H54 (cell line): ENCODE measurements at places on chromosomes 1 and 21.

- DNase-seq = no peak
These were observed 348.3 kb downstream of the AJAP1 start for GRCh38 chr1:5002676-5003075.

- DNase-seq = no peak
These were observed 14.0 kb upstream of the NCF2 start for GRCh38 chr1:183604038-183604808.

GRCh38 chr1:118266436-118266835 lies 81.4 kb upstream of the SPAG17 start:
- no peak for DNase-seq

DNA sequence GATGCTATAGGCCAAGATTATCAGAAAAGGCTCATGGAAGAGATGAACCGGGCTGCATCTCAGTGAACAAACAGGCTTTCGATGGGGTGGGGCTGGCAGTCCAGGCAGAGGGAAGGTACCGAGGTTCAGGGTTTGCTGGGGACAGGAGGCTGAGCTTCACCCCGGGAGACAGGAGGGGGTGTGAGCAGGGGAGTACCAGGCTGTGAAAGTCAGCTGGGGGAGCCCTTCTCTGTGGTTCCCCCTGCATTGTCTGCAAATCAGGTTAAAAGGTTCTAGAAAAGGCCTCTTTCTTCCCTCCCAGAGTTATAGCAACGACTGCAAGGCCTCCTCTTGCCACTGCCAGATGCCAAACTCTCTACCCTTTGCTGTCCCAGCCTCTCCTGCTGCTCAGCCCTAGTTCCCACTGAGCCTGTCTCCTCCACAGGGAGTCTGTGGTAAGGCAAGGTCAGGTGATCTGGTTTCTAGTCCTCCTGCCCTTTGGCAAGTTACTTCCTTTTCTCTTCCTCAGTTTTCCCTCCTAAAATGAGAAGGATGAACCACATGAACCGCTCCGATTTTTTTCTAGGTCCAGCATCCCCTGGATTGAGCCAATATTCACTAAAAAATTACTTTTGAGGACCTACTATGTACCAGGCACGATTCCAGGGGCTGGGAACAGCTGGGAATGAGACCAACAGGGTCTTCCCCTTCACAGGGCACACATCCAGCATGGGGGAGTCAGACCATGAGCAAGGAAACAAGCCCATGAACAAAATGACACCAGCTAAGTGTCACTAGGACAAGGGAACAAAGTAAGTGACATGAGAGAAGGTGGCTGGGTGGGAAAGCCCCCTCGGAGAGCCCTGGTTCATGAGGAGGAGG lies 7.2 kb downstream of the LAD1 start:
- no peak for DNase-seq

GRCh38 chr1:23867542-23867894 lies 572 bp downstream of the FUCA1 start:
- no peak for DNase-seq

DNA sequence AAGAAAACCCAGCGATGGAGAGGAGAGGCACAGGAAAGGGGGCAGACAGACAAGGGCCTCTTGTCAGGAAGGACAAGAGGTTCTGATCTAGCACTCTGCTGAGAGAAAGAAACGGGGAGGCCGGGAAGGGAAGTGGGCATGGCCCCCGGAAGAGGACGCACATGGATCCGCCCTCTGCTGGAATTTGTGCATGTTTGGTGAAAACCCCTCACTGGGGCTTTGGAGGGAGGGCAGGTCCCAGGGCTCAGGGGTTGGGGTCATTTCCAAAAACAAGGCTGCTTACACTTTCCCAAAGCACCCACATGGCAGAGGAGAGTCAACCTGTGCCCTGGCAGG lies 32.4 kb upstream of the ECE1 start:
- no peak for DNase-seq

DNA sequence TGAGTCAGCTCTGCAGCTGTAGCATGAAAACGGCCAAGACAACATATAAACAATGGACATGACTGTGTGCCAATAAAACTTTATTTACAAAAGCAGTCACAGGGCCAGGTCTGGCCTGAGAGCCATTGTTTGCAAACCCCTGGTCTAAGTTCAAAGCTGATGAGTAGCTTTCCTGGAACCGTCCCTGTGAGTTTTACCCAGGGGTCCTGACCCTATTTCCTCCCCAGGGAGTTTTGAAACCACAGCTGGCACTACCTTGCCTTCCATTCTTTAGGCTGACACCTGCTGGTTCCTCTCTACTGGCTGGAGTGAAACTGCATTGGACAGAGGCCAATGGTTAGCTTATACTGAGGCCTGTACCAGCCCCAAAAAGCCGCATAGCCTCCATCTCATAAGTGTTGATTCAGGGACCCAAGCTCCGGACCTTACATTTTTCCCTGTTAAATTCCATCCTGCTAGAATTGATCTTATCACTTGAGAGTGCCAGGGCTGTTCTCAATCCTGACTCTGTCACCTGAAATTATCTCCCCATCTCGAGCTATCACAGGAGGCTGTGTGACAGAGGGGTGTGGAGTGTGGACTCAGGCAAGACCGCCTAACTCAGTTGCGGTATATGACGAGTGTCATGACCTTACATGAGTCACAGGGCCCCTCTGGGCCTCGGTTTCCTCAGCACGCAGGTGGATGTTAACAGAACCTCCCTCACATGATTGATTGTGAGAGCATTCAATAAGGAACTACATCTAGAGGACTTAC lies 343.6 kb downstream of the NPHP4 start:
- DNase-seq = no peak

DNA sequence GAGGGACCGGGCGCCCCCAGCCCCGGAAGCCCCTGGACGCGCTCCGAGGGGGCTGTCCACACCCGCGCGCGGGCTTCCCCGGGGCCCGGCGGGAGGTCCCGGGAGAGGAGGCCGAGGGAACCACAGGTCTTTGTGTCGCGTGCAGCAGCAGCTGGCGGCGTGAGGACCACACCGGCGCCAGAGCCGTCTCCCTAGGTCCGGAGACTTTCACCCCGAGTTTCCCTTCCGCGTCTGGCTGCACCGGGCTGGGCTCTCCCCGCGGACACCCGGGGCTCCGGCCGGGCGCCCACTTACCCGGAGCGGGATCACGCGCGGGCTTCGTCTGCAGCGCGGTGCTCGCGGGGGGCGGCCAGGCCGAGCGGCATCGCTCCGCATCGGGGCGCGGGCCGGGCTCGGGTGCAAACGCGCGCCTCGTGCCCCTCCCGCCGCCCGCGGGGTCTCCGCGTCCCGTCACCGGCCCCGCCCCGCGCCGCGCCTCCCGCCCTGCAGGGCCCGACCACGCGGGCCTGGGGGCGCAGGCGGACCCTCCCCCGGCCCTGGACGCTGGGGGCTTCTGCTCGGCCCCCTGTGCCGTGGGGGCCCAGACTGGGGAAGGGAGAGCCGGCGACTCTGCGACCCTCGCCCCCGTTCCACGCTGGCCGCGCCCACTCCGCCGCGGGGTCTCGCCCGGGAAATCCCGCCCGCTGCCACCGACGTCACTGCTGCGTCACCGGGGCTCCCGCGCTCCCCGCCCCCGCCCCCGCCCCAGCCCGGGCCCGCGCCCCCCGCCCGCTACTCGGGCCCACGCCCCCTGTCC lies at the start of gene GNG4:
GNG4 (minus strand) TSS at position 417 of the 796 bp plus-strand sequence. CDS start 65,946 bp downstream, outside the sequence.
- peak; percentile 36 for DNase-seq

GRCh38 chr1:236090741-236091147 lies 25.9 kb upstream of the NID1 start:
- DNase-seq = no peak

GRCh38 chr1:69898403-69898947 lies 306.9 kb downstream of the LRRC40 start:
- DNase-seq = no peak

DNA sequence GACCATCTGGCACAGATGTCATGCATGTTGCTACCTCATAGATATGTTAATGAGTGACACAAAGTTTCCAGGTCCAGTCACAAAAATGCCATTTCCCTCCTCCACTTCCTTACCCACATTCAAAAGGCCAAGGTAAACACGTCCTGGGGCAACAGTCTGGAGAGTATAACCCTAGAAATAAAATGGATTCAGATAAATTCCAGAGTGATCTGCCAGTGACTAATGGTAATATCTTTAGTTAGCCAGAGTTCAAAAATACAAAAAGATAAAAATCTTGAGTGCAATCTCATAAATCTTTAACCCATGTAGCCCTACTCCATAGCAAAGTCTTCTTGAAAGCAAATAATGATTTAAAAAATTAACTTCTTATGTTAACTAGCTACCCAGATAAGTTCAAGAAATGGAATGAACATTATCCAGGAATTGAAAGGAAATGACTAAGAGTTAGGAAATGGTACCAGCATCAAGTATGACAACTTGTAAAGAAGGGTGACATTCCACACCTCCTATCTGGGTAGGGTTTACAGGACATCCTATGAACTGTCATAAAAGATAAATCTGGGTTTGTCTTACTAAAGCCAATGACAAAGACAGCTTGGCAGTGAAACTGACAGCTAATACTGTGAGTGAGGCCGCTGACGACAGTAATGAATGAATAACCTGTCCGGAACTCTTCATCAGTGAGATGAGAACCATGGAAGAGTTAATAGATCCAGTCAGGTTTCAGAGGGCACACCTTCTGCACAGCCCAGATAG lies 18.1 kb downstream of the RGS2 start:
- DNase-seq = no peak

DNA sequence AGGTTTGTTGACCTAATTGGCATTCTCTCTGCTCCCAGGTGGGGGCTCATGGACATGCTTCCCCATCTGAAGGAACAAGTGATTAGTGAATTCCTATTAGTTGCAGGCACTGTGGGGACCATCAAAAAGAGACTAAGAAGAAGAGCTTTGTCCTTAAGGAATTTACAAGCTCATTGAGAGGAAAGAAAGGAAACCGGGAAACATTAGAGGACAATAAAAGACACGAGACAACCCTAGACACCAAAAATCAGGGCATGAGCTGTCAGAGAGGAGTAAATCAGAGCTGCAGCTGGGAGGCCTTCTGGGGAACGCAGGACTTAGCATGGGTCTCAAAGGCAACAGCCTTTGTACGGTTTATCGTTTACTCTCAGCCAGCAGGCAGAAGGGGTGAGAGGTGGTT lies 45.1 kb downstream of the BACE2 start:
- DNase-seq = no peak

DNA sequence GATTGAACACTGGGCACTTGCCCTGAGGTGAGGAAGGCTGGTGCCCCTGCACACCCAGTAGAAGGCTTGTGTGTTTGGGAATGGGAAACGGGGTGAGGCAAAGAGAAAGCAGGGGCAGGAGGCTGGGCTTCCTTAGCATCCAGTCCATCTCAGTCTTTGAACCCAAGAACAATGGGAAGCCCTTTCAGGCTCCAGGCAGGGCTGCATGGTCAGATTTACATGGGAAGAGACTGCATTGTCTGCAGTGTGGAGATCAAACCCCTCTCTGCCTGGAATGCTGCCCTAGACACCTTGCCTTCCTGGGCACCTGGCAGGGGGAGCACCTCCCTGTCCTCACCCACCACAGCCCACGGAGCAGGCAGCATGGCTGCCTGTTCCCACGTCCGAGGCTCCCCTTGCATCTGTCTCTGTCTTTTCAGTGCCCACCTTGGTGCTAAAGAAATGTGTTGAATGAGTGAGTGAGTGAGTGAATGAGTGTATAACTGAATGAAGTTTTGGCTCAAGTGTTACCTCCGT lies 268.5 kb downstream of the GRIK3 start:
- no peak for DNase-seq

DNA sequence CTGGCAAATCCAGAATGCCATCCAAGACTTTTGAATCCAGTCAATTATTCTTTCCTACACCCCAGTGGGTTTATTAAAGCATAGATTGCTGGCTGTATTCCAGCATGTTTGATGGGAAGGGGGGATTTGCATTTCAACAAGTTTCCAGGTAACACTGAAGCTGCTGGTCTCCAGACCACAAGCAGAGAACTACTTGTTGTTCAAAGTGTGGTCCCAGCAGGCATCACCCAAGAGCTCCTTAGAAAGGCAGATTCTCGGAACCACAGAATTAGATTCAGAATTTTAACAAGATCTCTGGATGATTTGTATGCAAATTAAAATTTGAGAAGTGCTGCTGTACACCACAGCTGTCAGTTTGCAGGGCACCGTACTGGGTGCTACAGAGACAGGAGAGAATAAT lies 216.3 kb upstream of the FAM78B start:
- DNase-seq = no peak
